ENCODE measurements at places on chromosomes 7 and 10. TPM values are rescaled to one million over a fixed set of nuclear protein-coding genes. Genes with fewer than 3 reads are reported as not detected.

DNA sequence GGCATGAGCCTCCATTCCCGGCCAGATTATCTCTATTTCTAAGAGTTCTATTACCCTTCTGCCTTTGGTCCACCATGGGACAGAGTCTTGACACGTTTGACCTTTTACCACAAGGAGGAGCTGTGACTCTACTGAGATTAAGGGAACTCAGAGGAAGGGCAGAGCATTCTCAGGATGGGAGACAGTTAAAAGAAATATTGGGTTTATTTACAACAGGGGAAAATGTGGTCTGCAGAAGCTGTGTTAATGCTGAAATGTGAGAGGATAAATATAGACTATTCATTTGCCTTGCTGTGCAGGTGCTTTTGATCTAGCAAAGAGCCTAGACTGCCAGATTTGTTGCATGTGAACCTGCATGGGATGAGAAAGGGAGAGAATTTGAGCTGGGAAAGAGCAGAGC is 45.8 kb upstream of the PRSS58 start:
- no peak overlapping the region for H3K27ac ChIP-seq
- H3K4me3 ChIP-seq: no peak overlapping the region
- no peak for DNase-seq
- H3K27me3 ChIP-seq: no peaks in the 10 kb centered on the region
- H3K36me3 ChIP-seq: no peaks in the 10 kb centered on the region

FAM25A gene
- polyA plus RNA-seq: not detected

DNA sequence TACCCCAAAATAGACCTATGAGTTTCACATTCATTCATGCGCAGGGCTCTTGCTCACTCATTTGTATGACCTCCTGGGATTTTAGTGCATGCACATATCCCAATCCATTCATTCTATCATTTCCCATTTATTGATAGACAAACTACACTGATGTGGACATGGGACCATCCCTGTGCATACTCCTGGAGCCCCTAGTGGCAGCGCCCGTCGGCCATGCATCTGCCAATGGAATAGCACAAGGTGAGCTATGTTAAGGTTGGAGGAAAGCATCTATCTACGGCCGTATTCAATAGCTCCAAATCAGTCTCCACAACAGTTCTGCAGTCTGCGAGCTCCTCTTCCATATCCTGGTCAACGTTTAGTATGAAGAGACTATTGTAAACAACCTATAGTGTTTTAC is 31.7 kb upstream of the FIGNL1 start:
- no peaks in the 10 kb centered on the region for H3K4me1 ChIP-seq
- no peaks in the 10 kb centered on the region for H3K27me3 ChIP-seq
- H3K36me3 ChIP-seq: no peaks in the 10 kb centered on the region
- H3K4me3 ChIP-seq: no peak overlapping the region
- no peak for DNase-seq

TBL2 gene
- 10.9 TPM for polyA plus RNA-seq

GRCh38 chr10:14801723-14802122 is 27.0 kb upstream of the FAM107B start:
- no peaks in the 10 kb centered on the region for H3K36me3 ChIP-seq
- H3K27ac ChIP-seq: no peak overlapping the region
- H3K4me1 ChIP-seq: peaks cover 26% of the 10 kb centered on the region
- no peak overlapping the region for H3K4me3 ChIP-seq

DPCD gene
- polyA plus RNA-seq: 2.4 TPM
